ENCODE measurements at places on chromosomes 1 and 21.
A peak's percentile ranks its signal among the peaks of the same experiment; 100 is the strongest.

DNA sequence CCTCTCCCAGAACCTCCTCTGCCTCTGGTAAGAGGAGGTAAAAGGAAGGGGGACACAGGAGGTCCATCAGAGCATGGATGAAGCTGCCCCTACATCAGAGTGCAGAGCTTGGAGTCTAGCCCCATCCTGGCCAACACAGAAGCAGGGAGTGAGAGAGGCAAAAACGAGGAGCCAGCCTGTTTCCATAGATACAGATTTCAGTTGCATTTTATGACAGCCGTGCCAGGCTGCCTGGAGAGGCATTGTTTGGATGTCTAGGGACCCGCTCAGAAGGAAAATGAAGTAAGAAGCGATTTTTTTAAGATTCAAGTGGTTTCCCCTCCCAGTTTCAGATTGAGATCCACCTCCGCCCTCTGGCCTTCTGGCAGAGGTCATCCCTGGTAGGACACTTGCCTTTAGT is 11.5 kb upstream of the GJA8 start:
- DNase-seq, result no peak

DNA sequence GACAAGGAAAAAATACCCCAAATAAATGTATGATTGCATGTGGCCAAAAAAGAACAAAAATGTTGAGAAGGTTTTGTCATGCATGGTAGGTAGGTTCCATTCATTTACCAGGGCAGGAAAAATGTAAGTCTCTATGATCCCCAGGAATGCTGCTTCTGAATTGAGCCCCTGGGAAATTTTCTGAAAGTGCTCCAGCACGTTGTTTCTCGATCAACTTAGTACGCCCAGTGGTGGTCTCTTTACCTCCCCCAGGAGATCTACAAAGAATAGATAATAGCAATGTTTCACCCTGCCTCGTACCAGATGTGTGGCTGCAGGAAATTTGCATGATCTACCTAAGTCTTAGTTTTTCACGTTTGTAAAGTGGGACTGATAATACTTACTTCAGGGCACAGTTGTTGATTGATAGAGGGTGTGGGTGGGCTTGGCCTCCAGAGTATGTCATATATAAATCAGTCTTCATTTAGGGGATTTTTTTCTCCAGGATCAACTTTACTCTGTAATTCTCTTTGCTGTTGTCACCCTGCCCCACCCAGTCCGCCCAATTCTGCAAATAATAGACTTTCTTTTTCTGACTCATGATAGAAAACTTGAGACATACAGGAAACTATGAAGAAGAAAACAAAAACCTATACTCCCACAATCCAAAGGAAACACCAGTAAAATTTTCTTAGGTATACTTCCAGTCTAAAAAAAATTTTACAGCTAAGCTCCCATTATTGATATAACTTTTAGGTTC is 462.0 kb upstream of the RUNX1 start:
- DNase-seq, result peak; percentile 10

DNA sequence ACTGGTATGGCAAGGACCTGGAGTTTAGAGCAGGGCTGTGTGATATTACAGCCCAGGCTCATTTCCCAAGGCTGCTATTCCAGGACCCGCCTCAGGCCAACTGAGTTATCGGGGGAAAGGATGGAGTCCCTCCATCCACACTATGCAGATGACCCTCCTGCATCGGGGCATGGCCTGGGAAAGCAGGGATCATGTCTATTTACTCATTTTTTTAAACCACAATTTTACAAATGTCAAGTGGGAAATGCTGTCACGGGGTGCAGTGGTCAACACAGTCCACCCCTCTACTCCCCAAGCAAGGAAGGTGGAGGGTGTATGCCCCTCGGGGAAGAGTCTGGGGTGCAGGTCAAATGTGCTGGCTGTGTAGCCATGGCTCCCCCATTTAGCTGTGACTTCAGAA is 6.1 kb upstream of the CLEC20A start:
- DNase-seq, result no peak

DNA sequence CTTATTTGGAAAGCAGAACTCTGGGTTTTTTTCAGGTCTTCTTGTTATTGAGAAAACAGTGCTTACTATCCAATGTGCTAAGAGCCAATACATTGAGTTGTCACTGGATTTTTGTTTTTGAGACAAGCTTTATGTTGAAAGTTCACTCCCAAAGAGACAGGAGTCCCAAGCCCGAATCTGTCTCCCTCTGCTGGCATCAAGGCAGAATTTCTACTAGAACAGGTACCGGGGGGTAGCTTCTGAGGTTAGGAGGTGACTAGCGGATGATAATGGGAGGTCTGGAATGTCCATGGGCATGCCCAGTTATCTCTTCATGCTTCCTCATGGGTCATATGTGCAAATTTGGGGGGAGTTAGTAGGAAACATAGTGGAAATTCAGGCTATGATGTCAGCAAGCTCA is 25.1 kb downstream of the ZNF124 start:
- no peak for DNase-seq

- no peak for DNase-seq
Measured at GRCh38 chr21:34640858-34641257, 25.9 kb upstream of the RCAN1 start.

DNA sequence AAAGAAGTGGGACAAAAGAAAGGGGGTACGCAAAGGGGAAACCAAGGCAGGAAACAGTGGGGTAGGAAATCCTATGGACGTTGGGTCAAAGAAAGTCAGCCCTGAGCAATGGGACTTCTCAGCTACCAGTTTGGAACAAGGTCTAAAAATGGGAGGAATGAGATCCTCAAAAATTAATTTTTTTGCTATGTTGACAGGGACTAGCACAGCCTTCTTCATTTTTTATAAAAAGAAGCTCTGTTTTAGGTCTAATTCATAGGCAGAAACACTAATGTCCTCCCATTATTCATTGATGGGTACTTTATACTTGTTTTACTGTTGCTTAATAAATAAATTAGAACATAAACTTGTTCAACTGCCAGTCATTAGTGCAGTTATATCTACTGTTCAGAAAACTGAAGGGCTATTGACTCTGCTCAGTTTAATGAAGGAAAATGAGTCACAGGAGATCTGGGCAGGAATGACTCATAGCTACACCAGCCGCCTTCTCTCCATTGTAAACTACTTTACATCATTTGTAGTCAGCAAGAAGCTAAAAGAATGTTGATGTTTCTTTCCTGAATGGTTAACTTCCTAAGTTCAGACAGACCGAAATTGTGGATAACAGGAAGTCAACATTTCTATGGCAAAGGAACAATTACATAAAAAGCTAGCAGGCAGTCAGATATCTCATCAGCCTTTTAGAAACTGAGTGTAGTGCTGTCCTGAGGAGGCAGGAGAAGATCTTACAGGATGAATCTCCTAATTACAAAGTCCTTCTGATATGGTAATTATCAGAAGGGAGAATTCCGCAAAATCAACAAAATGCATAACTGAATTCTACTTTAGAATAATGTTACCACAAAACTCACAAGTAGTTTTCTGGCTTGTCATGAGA is 356.4 kb upstream of the PKN2 start:
- no peak for DNase-seq

- DNase-seq, result no peak
Measured at GRCh38 chr1:96865731-96866685, 144.4 kb downstream of the PTBP2 start.

GRCh38 chr1:152884085-152884484 is 6.0 kb downstream of the SMCP start:
- no peak for DNase-seq

DNA sequence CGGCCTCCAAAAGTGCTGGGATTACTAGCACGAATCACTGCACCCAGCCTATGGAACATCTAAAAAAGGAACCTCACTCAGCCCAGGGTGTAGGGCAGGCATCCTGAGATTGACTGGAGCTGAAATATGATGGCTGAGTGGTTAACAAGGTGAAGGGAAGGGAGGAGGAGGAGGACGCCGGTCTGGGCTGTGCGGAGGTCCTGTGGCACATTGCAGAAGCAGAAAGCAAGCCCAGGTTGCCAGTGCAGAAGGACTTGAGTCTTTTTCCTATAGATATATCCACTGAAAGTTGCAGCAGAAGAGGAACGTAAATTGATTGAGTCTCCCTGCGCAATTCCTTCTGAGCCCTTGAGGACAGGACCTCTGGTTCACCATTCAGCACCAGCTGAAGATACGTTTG is 1.5 kb upstream of the KIF17 start:
- DNase-seq, result no peak

DNA sequence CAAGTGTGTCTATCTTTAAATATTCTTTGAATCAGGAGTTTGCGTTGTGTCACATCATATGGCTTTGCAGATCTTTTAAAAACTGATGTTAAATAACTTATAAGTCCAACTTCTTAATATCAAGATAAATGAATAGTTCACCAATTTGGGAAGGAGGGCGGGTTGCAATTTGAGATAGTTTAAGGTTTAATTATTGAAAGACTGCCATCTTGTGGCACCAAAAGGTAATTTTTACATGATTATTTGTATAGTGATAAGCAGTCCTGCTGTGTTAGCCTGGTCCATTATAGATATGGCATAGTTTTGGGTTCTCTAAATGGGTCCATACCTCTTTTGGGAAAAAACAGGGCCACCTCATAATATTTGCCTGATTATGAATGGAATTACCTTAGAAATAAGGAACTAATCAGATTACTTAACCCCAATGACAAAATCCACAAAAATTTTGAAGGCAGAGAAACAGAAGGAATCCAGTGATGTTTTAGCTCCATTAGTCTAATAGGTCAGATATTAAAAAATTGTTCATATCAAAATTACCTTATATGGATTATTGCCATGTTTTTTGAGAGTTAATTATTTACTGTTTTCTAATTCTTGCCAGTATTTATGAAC is 64.3 kb downstream of the PRKAA2 start:
- no peak for DNase-seq

GRCh38 chr1:206596319-206596666 is 16.0 kb downstream of the EIF2D start:
- no peak for DNase-seq

- no peak for DNase-seq
Measured at GRCh38 chr21:15353546-15353945, 288.7 kb upstream of the NRIP1 start.

GRCh38 chr1:31624309-31624708 is 6.8 kb downstream of the HCRTR1 start:
- DNase-seq, result no peak

GRCh38 chr1:81844477-81844876 is 43.7 kb downstream of the ADGRL2 start:
- no peak for DNase-seq

DNA sequence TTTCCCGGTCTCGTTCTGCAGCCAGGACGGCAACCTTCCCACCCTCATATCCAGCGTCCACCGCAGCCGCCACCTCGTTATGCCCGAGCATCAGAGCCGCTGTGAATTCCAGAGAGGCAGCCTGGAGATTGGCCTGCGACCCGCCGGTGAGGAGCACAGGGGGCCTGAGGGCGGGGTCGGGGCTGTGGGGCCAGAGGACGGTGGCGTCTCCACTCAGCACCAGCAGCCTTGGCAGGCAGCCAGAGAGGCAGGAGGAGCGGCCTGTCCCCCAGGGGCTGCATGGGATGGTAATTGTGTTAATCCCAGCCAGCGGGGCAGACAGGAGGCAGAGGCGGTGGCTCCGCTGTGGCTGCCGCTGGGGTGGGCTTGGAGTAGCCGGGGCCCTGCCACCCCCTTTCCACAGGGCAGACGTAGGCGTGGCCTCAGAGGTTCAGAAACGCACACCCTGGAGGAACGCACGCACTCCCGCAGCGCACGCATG is 12.1 kb downstream of the SAMD11 start:
- DNase-seq, result no peak

DNA sequence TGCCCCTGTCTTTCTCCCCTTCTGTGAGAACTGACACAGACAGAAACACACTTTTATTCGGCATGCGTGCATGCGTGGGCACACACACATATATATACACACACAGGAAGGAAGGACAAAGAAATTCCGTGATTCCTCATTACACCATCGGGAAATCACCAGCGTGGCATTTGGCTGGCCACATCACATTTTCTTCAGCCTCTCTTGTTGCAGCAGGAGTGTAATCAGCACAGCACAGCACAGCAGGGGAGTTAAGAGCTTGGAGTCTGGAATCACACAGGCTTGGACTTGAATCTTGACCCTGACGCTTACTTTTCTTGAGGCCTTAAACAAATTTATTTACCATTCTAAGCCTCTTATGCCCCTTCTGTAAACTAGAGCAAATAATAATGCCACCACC is 45.3 kb upstream of the EPHA8 start:
- DNase-seq, result no peak

GRCh38 chr1:41622402-41622801 is 137.9 kb upstream of the EDN2 start:
- DNase-seq, result no peak

GRCh38 chr1:215128504-215128903 is 46.0 kb downstream of the KCNK2 start:
- DNase-seq, result no peak

- no peak for DNase-seq
Measured at GRCh38 chr1:78755986-78756385, 106.4 kb downstream of the IFI44 start.

- no peak for DNase-seq
Measured at GRCh38 chr1:30294508-30294907, 428.9 kb downstream of the MATN1 start.

DNA sequence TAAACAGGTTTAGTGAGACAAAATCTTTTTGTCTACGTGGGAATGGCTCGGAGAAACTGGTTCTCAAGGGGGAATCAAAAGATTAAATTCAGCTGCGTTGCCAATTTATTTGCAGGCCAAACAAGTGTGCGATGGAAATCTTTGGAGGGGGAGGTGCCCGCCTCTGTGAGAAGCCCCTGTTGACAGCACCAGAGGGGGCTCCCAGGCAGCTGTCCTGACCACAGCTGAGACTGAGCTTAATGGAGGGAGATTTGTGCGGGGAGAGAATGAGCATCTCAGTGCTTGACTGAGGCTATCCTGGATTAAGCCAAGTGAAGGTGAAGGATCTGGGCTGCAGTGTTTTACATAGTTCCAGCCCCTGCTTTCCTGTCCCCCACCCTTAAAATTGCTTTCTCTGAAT is 169.7 kb downstream of the ATG4C start:
- no peak for DNase-seq

DNA sequence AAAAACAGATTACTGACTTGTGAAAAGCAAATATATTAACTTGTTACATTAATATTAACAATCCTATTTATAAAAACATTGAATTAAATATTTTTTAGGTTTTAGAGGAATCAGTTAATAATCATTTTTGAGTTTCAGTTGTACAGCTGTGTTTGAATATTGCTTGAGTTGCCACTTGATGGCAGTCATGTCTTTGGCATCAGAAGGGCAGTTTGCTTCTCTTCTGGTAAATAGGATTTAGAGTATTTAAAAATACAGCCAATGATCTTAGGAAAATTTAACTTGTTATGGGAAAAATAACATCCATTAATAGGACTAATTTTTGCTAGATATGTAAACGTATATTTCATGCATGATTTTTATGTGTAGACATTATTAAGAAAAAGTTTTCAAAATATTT is 234.1 kb downstream of the NCAM2 start:
- no peak for DNase-seq

DNA sequence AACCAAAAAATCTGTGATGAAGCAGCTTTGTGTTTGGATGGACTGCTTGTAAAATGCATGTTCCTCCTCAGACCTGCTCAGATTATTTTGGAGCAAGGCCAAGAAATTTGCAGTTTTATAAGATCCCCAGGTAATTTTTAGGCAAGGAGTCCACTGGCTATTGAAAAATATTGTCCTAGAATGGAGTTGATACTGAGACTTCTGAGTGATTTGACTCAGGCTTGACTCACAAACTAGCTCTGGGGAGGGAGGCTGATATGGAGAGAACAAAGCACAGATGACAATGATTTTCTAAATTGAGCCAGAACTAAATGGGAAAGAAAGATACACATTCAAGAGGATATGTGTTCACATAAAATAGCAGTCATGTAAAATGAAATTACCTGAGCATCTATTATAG is 36.7 kb downstream of the AGL start:
- DNase-seq, result no peak

GRCh38 chr1:204507317-204508105 is 8.7 kb upstream of the MDM4 start:
- DNase-seq, result no peak

GRCh38 chr1:200877839-200878551 is 5.2 kb downstream of the GPR25 start:
- no peak for DNase-seq

Measured in activated CD4-positive, alpha-beta T cell treated with anti-CD3 and anti-CD28 coated beads for 24 hours (primary cell).